Activated CD4-positive, alpha-beta T cell treated with anti-CD3 and anti-CD28 coated beads, Interleukin-2, Interleukin-4, amounts not matched to agents 100 ng/mL and 50 ng/mL, durations not matched to agents 16 hours and 8 hours (primary cell): ENCODE measurements at places on chromosomes 6 and 20.
A peak's percentile ranks its signal among the peaks of the same experiment; 100 is the strongest.

GRCh38 chr20:12358655-12359009, 440.9 kb downstream of the BTBD3 start:
- DNase-seq: no peak

GRCh38 chr6:152063170-152063921, 255.9 kb downstream of the ESR1 start:
- no peak for DNase-seq

DNA sequence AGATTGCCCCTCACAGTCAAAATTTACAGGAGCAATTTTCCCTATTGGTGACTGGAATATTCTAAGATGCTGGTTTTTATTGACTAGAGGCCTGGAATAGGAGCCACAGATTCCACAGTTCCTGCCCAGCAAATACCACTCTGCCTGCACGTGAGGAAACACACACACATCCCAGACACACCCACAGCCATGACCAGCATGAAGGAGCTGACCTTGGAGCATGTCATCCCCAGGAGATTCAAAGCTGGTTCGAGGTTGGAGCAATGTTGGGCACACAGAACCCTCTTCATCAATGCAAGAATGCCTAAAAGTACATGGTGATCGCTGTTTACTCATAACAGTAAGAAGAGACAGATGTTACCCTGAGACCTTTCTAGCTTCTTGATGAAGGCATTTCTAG, 244.6 kb upstream of the FOXQ1 start:
- DNase-seq: no peak

DNA sequence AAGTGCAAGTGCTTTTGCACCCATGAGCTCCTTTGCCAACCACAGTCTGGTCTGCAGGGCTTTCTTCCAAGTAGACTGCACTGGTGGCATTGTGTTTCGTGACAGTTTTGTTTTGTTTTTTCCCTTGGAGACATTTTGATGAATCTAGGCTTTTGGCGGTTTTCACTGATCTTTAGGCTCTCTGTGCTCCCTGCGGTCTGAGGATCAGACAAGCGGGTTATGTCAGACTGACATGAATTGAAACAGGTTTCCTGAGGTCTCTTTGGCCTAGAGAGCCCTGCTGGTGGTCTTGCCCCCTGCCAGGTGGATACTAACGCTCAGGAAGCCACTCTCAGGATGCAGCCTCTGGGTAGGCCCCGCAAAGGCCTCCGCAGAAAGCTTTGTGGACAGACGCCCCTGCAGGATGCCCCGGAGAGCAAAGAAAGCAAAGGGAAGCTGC, 555.4 kb upstream of the AGPAT4 start:
- no peak for DNase-seq

DNA sequence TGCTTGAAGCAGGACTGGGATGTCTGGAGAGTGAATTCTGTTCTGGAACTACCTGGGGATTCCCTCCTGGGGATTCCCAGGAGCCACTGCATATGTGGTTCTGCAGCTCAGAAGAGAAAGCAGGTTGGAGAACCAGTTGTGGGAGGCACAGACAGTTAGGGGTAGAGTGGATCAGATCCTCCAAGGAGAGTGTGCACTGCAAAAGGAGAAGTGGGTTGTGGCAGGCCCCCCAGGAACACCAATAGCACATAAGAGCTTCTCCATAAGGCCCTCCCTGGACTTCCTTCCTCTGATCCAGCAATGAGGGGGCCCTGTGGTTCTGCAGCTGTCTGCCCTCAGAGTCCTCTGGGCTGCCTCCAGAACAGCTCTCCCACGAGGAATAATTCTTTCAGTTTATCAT, 369.2 kb upstream of the CNR1 start:
- DNase-seq: no peak

GRCh38 chr6:88616380-88616779, 347.0 kb downstream of the RNGTT start:
- no peak for DNase-seq

GRCh38 chr6:108673602-108674001, 112.9 kb downstream of the FOXO3 start:
- no peak for DNase-seq

GRCh38 chr6:108644252-108644651, 83.5 kb downstream of the FOXO3 start:
- no peak for DNase-seq

GRCh38 chr6:111985202-111985731, 68.6 kb upstream of the CCN6 start:
- peak; percentile 53 for DNase-seq

- no peak for DNase-seq
Observed at GRCh38 chr6:150296890-150297289, 71.9 kb upstream of the IYD start.

GRCh38 chr6:151539506-151540268, 45.9 kb downstream of the CCDC170 start:
- no peak for DNase-seq

- DNase-seq: no peak
Observed at GRCh38 chr6:70707893-70708292, 40.2 kb downstream of the SMAP1 start.

DNA sequence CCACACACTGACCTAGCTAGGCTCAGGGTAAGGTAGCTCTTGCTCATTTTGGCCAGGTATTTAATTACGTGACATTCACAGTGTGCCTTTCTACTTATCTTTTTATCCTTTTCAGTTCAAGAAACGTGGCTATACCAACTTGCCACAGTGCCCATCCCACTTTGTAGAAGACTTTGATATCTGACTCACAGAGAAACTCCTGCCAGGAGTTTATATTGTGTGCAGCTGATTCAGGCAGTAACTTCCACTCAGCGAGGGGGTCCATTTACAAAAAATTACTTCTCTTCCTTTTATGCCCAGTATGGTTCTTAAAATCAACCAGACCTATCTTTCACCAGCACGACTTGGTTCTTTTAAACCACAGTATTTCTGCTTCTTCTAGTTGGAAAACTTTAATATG, 75.6 kb downstream of the PRL start:
- DNase-seq: no peak

DNA sequence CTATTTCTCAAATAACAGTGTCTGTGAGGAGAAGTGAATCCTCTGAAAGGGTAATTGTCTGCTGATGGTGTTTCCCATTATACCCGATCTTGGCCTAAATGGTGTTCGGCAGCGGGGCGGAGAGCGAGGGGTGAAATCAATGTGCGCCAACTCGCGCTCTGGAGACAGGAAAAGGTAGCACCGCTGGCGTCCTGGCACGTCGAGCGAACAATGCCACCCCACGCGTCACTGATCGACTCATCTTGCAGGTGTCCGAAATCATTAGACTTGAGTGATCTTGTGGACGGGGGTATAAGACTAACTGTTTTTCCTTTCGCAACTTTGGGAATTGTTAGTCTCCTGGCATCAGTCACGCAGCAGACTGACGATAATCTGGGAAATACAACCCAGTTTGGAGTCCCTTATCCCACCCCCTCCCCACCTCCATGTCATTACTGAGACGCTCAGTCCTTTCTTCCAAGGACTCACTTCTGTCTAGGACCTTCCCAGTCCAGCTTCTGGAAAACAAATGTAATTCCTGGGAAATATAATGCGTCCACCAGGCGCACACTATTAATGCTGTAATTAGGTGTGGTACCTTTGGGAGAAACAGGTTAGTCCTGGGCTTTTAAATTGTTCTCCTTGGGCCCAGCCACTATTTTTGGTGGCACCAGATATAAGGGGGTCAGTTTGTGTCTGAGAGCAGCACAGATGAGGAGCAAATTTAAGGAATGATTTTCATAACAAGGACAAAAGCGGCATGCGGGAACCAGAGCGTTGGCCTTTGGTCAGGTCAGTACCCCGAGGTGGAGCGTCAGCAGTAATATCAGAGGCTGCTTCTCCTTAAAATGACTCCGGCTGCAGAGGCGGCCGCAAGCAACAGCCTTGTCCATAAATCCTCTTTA, 2.3 kb downstream of the LINC00237 start:
- no peak for DNase-seq

DNA sequence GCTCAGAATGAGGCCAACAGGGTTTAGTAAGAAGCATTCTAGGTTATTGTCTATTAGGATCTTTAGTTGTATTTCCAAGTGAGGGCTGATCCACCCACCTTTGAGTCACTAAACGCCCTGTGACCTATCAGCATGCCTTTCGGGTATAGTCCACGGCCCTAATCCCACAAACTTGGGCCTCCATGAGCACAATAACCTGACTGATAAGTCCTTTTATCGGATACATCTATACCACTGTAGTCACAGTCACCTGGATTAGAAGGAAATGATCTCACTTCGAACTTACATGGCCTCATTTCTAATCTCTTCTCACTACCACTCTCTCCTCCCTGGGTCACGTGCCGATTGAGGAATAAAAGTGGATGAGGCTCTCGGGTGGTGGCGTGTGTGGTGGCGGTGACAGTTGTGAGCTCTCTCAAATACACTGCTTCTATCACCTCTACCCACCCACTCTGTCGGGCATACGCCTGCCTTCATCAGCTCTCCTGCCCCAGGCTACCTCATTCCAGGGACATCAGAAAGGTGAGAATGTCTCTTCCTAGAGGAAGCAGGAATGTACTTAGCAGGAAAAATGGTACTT, 65.2 kb downstream of the TRAM2 start:
- no peak for DNase-seq

GRCh38 chr6:167578371-167578901, 248.3 kb upstream of the AFDN start:
- DNase-seq: no peak

DNA sequence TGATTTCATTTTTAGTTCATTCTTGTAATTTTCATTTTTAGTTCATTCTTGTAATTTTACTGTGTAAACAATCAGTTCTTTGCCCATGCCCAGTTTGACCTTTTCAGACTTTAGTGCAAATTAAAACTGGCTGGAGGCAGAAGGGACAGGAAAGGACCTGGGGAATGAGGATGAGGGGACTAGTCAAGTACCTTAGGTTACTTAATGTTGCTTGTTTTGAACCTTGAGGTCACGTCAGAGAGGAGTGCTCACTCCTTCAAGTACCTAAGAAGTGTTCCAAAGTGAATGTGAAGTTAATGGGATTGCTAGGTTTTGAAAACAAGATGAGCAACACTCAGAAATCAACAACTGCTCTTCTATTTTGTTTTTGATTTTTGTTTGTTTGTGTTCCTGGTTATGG, 82.5 kb downstream of the FOXO3 start:
- DNase-seq: no peak

- DNase-seq: no peak
Observed at GRCh38 chr20:48721324-48722001, 106.3 kb downstream of the PREX1 start.

- DNase-seq: no peak
Observed at GRCh38 chr20:14775778-14776177, 438.4 kb upstream of the FLRT3 start.

- no peak for DNase-seq
Observed at GRCh38 chr6:141123497-141123896, 1009.2 kb upstream of the GJE1 start.

DNA sequence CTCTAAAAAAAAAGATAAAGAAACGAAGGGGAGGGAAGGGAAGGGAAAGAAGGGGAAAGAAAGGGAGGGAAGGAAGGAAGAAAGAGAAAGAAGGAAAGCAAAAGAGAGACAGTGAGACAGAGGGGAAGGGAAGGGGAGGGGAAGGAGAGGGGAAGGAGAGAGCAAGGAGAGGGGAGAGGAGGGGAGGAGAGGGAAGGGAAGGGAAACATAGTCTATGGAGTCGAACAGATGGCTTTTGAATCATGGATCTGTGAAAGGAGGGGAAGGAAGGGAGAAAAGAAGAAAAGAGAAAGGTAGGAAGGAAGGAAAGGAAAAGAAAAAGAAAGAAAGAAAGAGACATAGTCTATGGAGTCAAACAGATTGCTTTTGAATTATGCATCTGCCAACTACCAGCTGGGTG, 16.7 kb upstream of the NCOA6 start:
- no peak for DNase-seq

DNA sequence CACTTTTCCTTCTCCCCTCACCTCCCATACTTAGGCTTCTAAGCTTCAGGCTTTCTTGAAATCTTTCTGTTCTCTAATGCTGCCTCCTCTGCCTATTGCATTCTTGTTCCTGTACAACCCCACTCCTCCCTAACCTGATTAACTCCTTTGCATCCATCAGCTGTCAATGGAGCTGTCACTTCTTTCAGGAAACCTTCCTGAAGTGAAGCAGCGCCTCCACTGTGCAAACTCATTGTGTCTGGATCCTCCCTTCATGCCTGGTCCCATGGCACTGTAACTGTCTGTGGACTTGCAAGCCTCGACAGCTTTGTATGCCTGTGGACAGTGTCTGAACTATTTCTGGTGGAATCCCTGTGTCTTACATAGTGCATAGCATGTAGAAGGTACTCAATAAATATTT, 185.0 kb downstream of the HS3ST5 start:
- DNase-seq: no peak

DNA sequence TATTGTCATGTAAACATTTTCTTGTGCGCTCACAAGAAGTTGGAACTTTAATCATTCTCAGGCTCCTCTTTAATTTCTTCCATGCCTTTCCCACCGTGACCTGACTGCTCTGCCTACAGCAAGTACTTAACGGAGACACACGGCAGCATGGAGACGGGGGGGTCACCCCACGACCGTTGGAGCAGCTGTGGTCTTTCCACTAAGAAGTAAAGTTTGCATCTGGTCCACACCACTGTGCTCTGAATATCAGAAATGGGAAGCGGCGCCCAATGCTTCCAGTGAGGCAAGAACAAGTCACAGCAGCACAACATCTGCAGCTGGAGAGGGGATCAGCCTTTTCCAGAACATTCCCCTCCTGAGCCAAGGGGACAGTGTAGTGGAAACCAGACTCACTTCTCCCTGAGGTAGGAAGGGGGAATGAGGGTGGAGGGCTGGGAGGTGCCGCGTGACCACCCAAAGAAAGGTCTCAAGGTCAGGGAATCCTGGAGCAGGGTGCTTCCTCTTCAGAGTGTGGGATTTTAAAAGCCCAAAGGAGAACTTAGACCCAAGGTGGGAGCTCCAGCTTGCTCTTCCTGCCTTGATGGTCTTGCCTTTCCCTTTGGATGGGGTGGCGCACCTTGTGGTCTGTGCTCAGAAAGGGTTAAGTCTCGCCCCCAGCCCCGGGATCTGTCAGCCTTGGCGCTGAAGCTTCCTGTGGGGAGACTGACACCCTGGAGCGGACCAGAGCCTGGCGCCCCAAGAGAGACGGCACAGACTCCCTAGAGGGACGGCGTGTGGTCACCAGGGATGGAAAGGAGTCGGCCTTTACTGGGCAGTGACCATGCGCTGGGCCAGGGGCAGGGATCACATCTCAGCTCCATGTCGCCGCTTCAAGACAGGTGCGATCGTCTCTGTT, 25.6 kb upstream of the SMOC2 start:
- DNase-seq: no peak

GRCh38 chr6:21596949-21597682, 3.6 kb downstream of the SOX4 start:
- no peak for DNase-seq

DNA sequence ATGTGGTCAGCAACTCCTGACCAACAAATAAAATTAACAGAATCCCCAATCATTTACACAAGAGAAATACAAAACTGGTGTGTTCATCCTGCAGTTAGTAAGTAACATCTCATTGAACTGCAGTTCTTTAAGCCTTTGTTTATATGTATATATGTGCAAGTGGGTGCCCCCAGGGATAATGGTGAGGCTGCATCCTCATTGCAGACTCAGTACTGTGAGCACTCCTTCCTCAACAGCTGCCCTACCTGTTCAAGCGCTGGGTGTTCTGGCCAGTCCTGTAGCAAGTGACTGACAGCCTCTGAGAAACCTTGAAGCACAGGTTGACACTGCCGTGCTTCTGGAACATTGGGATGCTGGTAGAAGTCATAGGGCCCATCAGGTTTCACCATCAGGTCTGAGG, 49.8 kb upstream of the LYRM2 start:
- DNase-seq: no peak
